ENCODE measurements at places on chromosomes 7 and 10. TPM values are rescaled to one million over a fixed set of nuclear protein-coding genes. Genes with fewer than 3 reads are reported as not detected.

The HOGA1 gene
- total RNA-seq: 1.1 TPM

The BTBD16 gene
- 0.86 TPM for total RNA-seq

- H3K27ac ChIP-seq: no peak overlapping the region
- peak; percentile 46 for DNase-seq
- no peak overlapping the region for H3K4me3 ChIP-seq
- no peaks in the 10 kb centered on the region for H3K27me3 ChIP-seq
- H3K36me3 ChIP-seq: no peaks in the 10 kb centered on the region
- H3K4me1 ChIP-seq: no peaks in the 10 kb centered on the region
Measured at GRCh38 chr10:34655286-34656170, 159.6 kb downstream of the PARD3 start.

- H3K4me3 ChIP-seq: no peak overlapping the region
- H3K4me1 ChIP-seq: peaks cover 3% of the 10 kb centered on the region
- no peaks in the 10 kb centered on the region for H3K27me3 ChIP-seq
- peak overlapping the region; percentile 20 for H3K27ac ChIP-seq
- DNase-seq: no peak
- peaks cover 15% of the 10 kb centered on the region for H3K36me3 ChIP-seq
Measured at GRCh38 chr7:127667759-127668530, 16.0 kb downstream of the SND1 start.

- peak; percentile 2 for DNase-seq
- H3K27ac ChIP-seq: no peak overlapping the region
- H3K4me3 ChIP-seq: no peak overlapping the region
Measured at GRCh38 chr7:46513447-46513848, 592.4 kb upstream of the IGFBP3 start.

DNA sequence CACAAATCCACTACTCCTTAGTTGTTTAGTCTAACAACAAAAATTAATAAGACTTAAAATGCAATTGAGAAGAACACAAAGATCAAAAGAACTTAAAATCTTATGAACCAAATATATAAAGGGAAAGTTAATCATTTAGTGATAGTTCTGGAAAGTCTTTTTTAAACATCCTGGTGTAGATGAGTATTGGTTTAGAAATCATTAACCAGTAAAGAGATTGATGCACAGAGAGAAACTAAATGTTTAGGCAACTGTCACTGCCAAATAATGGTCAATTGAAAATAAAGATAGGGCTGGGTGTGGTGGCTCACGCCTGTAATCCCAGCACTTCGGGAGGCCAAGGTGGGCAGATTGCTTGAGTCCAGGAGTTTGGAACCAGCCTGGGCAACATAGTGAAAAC lies 44.9 kb downstream of the SP8 start:
- no peaks in the 10 kb centered on the region for H3K36me3 ChIP-seq
- no peak overlapping the region for H3K4me3 ChIP-seq
- peaks cover 6% of the 10 kb centered on the region for H3K27me3 ChIP-seq
- no peak overlapping the region for H3K27ac ChIP-seq

All from left lung (tissue), 14 donors.